DMS79 treated with DMSO at 0.1 percent for 48 hours (cell line): ENCODE measurements at places on chromosomes 4 and X.

GRCh38 chr4:140581078-140581477 is 12.3 kb upstream of the UCP1 start:
- no peak for DNase-seq

GRCh38 chr4:44661940-44662622 is 10.7 kb upstream of the YIPF7 start:
- no peak for DNase-seq

- DNase-seq, result peak; percentile 83
These were observed 13.0 kb upstream of the HELT start for GRCh38 chr4:185005219-185005819.

GRCh38 chr4:2767705-2768074 is 11.6 kb upstream of the TNIP2 start:
- DNase-seq, result no peak

DNA sequence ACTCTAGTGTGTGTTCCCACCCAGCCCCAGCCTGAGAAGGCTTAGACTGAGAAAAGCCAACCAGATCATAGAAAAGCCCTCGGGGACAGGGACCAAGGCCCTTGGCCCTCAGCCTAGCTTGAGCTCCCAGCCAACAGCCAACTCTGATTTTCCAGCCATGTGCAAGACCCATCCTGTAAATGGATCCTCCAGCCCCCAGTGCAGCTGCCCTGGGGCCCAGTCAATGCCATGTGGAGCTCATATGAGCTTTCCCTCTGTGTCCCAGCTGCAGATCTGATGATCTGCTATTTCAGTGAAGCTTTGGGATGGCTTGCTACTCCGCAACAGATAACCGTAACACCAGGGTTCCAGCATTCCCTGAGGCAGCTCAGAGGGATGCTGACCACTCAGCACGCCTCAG is 40.5 kb upstream of the CDKN2AIP start:
- DNase-seq, result no peak

DNA sequence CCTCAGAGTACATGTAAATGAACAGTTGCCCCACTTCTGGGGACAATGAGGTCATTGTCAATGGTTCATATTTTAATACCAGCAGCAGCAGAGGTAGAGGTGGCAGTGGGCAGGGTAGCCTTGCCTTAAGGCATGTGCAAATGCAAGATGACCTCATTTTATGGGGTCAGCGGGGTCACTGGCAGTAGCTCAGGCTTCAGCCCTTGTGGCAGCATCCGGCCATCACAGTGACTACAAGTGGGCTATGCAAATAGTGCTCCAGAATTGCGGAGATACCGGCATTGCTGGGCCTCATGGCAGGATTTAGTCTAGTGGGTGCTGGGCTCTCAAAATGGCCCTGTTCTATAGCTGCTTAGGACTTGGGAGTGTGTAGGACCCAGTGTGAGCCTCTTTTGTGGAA is 144.7 kb downstream of the FAM47A start:
- no peak for DNase-seq

- DNase-seq, result no peak
These were observed 38.5 kb upstream of the MED14 start for GRCh38 chrX:40773809-40774208.

DNA sequence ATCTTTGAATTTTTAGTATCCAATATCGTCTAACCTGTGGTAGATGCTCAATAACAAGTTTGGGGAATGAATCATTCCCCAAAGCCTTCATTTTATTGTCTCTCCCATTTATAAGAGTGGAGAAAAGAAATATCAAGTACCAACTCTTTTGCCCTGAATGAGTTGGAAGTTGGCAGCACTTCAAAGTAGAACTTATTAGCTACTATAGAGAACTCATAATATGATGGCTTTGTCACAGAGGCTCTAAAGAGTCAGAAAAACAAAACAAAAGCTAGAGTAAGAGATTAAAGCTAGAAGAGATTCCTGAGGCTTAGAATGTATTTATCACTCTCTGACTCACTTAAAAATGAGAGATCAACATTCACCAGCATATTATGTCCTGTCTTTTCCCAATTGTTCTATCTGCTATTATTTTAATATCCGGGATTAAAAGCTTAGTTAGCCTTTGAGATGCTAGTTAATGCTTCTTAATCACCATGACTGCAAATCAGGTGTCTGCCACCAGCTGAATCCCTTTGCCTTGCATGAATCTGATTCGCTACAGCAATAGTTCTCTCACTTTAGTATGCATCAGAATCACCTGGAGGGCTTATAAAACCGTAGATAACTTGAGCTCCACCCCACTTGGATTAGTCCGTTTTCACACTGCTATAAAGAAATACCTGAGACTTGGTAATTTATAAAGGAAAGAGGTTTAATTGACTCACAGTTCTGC is 77.9 kb downstream of the PALLD start:
- DNase-seq, result no peak

DNA sequence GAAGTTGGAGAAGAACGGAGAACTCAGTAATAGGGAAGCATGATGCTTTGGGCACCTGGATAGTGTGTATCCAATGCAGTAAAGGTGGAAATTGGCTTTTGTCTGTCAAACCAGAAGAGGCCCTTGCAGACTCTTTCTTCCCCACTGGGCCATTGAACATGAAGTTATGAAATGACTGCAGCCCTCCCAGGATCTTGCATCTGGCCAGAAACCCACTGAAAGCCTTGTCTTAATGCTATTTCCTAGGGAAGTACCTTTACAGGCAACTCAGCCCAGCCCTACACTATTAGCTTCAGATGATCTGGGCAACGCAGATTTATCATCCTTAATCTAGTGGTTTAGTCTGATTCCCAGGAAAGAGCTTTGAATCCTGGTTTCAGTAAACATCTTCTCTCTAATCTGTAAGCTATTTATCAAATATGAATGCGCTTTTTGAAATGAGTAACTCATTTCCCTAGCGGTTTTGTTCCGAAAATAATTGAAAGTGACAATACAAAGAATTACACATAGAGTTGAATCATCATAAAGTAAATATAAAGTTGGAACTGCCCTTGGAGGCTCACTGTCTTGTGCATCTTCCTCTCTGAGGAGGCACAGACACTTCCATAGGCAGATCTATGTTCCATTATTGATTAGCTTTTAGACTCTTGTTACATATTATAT is 464.1 kb downstream of the IDS start:
- DNase-seq, result no peak

DNA sequence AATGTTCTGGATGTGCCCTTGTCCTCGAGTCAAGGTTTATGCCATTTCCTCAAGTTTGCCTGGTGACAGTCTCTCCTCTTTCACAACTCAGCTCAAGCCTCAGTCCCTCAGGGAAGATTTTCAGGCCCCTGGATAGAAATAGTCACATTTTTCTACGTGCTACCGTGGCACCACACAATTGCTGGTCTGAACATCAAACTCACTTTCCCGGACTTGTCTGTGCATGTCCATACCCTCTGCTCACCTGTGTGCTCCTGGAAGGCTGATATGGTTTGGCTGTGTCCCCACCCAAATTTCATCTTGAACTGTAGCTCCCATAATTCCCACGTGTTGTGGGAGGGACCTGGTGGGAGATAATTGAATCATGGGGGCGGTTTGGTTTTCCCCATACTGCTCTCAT is 129.7 kb downstream of the HS3ST1 start:
- DNase-seq, result no peak

GRCh38 chr4:3239998-3240920 is 8.7 kb upstream of the MSANTD1 start:
- no peak for DNase-seq

GRCh38 chrX:116172976-116173375 is 2.4 kb downstream of the AGTR2 start:
- DNase-seq, result no peak

- DNase-seq, result no peak
These were observed 33.9 kb upstream of the SLC7A11 start for GRCh38 chr4:138275963-138276621.

DNA sequence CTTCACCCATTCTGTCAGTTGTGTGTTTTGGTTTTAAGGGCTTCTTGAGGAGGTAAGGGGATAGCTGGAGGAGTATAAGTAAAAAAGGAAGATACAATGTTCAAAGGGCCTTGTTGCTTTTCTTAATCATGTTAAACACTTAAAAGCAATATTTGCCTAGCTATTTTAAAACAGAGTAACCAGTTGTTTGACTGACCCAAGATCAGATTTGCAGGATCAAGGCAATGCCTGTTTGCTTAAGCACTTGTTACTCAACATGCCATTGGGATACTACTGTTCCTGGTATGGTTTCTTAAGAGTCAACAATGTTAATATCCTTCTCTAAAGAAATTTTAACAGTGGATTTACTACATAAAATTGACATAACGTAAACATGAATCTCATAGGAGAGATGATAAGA is 2.6 kb downstream of the DCLK2 start:
- peak; percentile 4 for DNase-seq

- DNase-seq, result no peak
These were observed 219.1 kb downstream of the ZNF674 start for GRCh38 chrX:46326161-46326560.

DNA sequence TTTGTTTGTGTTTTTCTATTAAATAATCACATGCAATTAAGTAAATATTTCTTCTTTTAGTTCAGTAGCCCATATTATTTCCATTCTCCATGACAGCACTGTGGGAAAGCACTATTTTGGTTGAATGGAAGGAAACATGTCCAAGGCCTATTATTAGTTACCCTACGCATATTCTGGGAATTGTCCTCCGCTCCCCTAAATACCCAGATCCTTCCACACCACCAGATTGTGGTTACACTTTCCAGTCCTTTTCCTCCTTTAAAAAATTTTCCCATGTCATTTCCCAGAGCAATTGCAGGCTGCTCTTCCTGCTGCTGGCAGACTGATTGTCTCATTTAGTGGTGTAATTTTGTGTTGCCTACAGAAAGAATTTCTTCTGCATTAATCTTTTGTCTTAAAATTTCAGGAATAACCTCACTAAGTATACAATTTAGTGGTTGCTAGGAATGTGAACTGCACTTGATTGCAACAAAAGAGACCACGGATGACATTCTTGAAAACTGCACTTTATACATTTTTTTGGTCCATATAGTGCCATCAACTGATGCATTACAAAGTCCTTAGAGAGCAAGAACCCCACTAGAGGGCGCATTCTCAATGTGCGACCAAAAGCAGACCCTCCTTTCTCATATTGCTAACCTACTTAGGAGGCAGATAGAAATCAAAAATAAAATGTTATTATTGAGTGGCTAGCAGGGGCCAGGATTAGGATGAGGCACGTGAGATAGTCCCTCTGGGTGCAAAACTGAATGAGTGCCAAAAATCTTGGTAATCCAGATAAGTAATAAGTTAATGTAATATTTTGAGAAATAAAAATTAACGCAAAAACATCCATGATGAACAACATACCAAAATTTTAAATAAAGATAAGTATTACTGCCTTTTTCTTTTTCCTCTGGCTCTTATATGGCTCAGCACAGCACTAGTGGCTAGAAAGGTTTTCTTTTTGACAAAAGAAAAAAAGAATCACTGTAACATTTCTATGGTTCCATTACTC is 98.8 kb upstream of the IQCM start:
- no peak for DNase-seq

- no peak for DNase-seq
These were observed 39.1 kb downstream of the HTT-AS start for GRCh38 chr4:3035249-3035648.

GRCh38 chrX:2192584-2193272 is 308.0 kb downstream of the DHRSX start:
- no peak for DNase-seq

DNA sequence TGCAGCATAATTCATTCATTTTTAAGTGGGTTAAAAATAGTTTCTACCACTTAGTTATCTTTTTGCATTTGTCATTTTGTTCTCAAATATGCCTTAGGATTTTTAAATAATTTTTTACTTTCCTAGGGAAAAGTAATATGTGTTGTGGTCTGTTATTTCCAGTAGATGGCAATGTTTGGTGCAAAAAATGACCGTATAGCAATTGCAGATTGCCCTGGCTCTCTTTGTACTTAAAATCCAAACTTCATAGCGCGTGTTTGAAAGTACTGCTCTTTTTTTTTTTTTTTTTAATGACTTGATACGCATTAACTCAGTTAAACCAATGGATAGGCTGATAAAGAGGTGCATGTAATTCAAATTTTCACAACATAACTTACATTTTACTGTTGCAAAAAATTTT is 74.4 kb upstream of the RBMX start:
- DNase-seq, result no peak

DNA sequence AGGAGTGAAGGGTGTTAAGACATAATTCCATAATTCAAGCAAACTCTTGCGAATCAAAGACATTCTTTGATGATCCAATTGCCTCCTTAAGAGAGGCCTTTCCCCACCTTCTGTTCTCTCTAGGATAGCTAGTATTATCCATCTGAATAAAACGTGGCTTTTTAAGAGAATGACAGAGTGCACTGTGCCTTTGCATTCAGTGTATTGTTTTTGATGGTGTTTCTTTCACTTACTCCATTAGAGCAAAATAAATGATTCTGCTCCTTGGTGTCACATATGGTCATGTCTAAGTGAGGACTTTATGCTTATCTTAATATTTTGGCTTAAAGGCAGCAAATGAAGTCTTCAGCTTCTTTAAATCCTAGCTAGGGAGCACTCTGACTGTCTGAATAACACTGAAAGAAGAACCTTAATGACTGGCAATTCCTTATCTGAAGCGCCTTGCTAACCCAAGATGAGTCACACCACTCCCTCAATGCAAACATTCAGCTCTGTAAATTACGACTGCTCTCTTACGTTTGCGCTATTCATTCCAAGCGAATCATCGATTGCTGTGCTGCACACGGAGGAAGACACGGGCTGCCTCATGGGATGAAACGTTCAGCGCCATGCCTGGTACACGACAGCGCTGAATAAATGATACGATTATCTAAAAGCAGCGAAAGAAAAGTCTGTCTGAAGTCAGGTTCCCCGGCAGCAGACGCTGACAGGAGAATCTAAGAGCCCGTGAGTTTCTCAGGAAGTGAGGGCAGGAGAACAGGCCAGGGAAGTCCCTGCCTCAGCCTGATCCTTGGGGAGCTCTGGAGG is 35.1 kb upstream of the GEMIN8 start:
- no peak for DNase-seq

DNA sequence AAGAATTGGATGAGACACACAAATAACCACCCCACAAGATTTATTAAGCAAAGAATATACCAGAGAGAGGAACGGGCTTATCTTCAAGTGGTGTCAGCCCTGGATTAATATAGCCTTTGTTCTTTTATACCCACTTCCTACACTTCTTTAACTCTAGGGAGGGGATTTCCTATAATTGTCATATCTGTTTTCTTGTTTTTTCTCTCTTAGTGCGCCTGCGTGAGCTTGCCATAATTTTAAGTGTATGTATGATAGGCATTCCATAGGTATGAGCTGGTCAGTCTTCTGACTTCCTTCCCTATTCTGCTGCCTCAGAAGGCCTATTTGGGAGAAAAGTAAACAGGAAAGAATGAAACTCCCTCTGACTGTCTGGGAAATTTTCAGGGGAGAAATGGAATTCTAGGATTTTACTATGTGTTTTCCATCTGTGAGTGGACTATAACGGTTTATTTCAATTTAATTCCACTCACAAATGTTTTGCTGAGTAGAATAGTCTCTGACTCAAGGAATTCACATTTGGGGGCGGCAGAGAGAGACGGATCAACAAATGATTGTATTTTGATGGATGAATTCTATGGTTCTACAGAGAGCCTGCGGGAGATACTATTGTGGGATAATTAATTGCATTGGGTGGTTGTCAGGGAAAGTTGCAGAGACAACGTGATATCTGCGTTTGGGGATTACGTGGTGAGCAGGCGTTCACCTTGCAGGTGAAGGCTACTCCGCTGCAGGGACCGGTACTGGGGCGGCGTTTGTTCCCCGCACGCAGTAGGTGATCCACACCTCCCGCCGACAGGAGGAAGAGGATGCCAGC is 626 bp upstream of the CEP135 start:
- DNase-seq, result no peak
